ENCODE measurements at places on chromosomes 7 and 10.

- peak; percentile 90 for DNase-seq
These were observed 495.8 kb downstream of the PARD3 start for GRCh38 chr10:34319197-34319846.

- no peak for DNase-seq
These were observed 83.3 kb upstream of the FGL2 start for GRCh38 chr7:77282897-77283296.

GRCh38 chr10:119541459-119542356, 811 bp downstream of the RGS10 start:
- DNase-seq: no peak

GRCh38 chr7:126778101-126778500, 474.6 kb downstream of the GRM8 start:
- no peak for DNase-seq

DNA sequence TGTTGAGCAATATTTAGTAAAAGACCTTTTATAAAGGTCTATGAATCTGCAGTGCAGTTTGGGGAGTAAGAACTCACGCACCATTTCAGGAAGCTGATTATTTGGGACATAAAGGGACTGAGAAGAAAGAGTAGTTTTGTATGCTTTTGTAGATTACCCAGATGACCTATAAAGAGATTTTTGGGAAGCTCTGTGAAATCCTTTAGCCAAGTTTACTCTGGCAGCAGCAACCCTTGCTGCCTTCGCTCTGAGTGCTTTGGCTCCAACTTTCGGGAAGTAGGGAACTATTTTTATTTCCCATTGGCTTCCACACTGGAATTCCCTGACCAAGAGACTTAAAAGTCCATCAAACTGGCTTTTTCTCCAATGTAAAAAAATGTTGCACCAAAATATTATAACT, 1110.1 kb upstream of the PHF14 start:
- no peak for DNase-seq

DNA sequence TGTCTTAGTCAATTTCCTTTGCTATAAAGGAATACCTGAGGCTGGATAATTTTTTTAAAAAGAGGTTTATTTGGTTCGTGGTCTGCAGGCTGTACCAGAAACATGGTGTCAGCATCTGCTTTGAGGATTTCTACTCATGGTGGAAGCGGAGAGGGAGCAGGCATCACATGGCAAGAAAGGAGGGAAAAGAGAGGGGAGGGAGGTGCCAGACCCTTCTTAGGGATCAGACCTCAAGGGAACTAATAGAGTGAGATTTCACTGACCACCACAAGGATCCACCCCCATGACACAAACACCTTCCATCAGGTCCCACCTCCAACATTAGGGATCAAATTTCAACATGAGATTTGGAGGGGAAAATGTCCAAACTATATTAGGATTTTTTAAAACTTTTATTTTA, 27.0 kb upstream of the AKR1B10 start:
- no peak for DNase-seq

- DNase-seq: no peak
These were observed 108.0 kb upstream of the KMT2C start for GRCh38 chr7:152543799-152544198.

DNA sequence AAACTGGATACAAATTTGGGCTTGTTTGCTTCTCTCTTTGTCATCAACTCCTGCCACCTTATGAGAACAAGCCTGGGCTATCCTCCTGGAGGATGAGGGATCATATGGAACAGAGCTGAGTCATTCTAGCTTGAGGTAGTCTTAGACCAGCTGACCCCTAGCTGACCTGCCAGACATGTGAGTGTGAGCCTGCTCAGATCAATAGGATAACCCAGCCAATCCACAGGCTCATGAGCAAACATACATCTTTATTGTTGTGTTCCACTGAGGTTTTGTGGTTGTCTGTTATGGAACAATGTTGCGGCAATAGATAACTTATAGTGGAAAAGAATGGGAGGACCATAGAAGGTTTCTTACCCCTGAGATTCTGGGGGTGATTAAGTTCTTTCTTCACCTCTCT, 54.5 kb upstream of the FAM180A start:
- no peak for DNase-seq

DNA sequence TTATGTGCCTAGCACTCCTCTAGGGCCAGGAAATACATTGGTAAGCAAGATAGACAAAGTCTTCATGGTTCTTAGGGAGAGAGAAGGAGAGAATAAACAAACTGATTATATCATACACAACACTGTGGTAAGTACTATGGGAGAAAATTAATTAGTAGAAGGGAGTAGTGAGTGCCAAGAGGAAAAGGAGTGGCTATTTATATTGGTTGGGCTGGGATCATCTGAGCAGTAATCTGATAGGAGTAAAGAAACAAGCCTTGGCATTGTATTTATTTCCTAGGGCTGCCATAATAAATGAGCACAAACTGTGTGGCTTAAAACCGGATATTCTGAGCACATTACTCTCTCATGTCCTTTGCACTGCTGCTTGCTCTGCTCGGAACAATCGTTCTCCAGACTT, 158.1 kb upstream of the PHF14 start:
- no peak for DNase-seq

GRCh38 chr10:36681751-36682632, 443.4 kb upstream of the ANKRD30A start:
- DNase-seq: no peak

- no peak for DNase-seq
These were observed 41.7 kb downstream of the DNAJC1 start for GRCh38 chr10:21961847-21962246.

- DNase-seq: no peak
These were observed 2.1 kb upstream of the IL6 start for GRCh38 chr7:22724861-22725260.

DNA sequence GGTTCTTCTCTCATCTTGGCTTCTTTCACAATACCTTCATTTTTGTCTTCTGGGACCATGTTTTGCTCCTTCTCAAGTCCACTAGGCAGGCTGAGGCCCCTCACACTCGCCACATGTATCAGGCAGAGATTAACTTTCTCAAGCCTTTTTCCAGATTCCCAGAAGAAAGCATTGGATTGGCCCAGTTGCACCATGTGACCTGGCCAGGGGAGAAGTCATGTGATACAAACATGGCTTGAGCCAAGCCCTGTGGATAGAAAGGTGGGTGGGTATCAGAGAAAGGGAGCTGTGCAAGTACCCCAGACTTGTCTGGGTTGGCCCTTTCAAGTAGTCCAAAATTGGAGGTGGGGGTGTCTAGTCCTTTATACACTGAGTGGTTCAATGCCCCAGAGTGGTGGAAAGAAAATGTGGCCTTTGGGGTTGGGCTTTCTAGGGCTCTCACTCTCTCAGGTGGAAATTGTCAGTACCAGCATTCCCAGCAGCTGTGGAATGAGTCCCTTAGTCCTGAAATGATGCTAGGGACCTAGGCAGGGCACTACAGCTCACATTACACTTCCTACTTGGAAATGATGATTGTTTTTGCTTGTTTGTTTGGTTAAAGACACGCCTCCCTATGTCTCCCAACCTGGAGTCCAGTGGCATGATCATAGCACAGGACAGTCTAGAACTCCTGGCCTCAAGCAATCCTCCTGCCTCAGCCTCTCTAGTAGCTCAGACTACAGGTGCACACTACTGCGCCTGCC, 36.9 kb upstream of the C10orf67 start:
- no peak for DNase-seq

- DNase-seq: no peak
These were observed 50.1 kb downstream of the MCU start for GRCh38 chr10:72742092-72742491.

DNA sequence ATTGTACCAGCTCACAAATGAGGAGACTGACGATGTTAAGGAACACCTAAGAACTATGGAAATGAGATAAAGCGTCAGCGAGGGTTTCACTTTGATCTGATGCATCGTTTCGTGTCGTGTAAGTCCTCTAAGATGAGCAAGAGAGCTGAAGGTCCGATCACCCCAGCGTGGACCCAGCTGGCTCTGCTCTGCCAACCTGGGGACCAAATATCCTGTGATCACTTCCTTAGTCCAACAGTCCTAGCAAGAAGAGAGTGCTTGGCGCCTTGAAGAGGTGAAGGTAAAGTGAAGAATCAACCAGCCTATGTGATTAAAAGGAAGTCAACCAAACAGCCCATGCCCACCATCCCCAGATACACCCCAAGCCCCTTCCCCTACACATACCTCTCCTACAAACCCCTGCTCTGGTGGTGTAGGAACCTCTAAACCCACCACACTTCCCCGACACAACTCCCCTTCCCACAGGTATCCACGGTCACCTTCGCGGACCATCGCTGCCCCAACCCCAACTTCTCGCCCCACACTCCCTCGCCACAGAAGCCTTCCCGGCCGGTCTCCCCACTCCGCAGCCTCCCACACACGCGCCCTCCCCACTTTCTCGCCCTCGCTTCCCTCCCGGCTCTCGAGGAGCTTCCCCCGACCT, 722 bp downstream of the UPF2 start:
- no peak for DNase-seq

DNA sequence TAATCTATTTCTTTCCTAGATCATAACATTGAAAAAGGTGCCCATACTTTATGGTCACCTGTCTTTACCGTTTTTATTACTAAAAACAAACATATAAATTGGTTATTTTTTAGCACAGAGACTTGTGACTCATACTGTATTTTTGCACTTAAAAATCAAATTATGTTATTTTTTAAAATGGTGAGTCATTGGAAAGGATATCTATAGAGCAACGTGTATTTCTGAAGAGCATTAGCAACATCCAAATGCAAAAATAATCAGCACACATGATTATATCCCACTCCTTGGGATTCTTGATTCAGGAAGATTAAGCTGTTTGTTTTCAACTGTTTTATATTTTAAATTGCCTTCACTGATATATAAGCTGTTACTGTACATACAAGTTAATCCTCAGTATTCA, 40.7 kb upstream of the FMC1 start:
- no peak for DNase-seq

DNA sequence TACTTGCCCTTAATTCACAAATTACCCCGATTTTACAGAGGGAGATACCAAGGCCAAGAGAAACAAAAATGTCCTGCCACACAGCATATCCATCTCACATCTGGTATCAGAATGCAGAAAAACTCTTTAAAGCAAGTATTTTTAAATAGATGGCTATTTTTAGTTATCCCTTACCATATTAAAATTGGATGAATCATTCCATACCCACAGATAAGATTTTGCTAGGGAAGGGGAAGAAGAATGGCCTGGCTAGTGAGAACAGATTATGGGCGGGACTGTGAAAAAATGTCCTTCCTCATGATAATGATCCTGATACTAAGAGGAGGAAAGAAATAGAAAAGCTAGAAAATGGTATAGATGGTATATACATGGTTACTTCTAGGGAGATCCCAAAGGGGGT, 80.6 kb upstream of the GATAD1 start:
- no peak for DNase-seq
